ENCODE measurements at places on chromosomes 1 and 21.

GRCh38 chr1:186859995-186860394 lies 31.2 kb downstream of the PLA2G4A start:
- no peak for DNase-seq

DNA sequence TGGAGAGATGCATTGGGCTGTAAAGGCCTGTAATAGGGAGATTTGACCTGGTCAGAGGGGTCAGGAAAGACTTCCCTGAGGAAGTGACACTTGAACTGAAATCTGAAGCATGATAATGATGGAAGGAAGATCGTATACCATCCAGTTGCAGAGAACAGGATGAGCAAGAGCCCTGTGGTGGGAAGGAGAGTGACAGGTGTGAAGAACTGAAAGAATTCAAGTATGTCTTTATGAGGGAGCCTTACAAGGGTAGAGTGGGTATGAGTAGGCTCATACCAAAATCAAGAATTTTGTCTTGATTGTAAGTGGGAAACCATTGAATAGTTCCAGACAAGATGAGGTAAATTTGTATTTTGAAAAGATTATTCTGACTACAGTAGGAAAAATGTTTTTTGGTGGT lies 129.4 kb downstream of the RASAL2 start:
- DNase-seq = no peak

- no peak for DNase-seq
Observed at GRCh38 chr1:40984066-40984465, 4.6 kb downstream of the CTPS1 start.

DNA sequence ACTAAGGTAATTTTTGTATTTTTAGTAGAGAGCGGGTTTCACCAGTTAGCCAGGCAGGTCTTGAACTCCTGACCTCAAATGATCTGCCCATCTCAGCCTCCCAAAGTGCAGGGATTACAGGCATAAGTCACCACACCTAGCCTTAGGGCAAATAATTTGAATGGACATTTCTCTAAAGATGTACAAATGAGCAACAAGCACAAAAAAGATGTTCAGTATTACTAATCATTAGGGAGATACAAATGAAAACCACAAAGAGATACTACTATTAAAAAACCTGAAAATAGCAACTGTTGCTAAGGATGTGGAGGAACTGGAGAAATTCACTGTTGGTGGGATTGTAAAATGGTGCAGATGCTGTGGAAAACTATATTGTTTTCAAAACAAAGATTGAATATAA lies 79.1 kb downstream of the GABPA start:
- DNase-seq = no peak

GRCh38 chr1:217482356-217483102 lies 148.4 kb downstream of the GPATCH2 start:
- no peak for DNase-seq

DNA sequence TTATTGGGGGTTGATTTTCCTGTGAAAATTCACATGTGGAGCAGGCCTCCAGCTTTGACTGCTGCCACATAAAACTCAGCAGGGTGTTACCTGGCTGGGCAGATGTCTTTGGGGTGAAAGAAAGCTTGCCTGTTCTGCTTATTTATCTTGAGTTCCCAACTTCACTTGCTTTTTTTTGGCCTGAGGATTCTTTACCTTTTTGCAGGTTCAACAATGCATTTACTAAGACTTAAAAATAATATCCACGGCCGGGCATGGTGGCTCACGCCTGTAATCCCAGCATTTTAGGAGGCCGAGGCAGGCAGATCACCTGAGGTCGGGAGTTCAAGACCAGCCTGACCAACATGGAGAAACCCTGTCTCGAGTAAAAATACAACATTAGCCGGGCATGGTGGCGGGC lies 509.1 kb downstream of the KIF26B start:
- no peak for DNase-seq

DNA sequence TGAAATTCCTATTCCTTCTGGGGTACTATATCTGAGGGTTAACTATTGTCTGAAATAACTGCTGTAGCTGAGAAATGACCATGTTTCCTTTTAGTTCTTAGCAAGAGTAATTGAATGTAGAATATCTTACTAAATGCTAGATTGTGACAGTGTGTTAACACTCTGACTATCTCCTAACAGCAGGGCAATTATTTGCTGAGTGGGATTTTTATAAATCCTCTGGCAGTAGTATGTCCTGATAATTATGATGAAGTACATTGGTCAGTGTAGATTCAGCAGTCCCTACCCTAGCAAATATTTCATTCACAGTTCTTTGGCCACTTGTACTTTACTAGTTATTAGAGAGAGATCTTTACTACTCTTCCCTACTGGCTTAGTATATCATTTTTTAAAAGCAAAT lies 138.6 kb downstream of the SPATA17 start:
- DNase-seq = no peak

Measured in renal cortex interstitium (tissue), 15 donors.